ENCODE measurements at places on chromosomes 7 and 10.

DNA sequence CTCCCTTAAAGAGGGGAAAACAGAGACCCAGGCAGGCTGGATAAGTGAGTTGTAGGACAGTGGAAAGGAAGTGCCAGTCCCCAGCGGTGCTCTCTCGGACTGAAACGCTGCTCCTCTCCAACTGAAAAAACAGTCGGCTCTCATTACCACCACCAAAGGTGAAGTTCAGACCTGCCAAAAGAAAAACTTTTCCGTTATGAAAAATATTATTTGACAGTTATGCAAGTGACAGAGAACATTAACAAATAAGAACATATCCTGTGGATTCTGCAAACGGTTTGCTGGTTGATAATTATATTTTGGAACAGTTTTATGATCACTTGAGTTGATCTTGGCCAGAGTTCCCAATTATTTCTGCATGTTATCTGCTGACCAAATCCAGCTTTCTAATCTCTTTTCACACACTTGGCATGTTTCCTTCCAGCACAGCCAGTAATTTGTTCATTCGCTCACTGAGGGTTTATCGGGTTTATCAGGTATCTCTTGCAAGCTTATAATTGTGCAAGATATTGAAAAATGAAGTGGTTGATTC lies 82.6 kb downstream of the PTPRE start:
- no peak for DNase-seq

DNA sequence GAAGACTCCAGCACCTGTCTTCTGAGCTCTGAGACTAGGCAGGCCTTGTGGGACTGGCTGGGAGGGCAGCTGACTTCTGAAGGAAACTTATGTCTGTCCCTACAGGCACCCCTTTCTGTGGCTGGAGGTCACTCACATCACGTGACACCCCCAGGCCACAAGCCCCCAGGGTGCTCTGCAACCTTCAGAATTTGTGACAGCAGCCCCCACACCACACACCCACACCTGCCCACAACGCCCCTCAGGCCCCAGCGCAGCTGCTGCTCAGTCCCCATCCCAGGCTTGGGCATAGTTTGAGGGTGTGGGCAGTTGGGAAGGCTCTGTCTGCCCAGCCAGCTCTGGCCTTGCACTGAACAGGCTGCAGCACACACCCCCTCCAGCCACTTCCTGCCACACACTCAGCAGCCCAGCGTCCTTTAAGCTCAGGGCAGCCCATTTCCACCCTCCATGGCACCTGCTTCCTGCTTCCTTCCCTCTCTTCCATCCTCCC lies 80.0 kb upstream of the UNC5B start:
- DNase-seq: no peak

GRCh38 chr10:110698782-110699201 lies 54.7 kb downstream of the RBM20 start:
- DNase-seq: no peak

GRCh38 chr7:44881610-44882009 lies 3.7 kb downstream of the PURB start:
- DNase-seq: no peak

GRCh38 chr10:74586088-74586585 lies 240.3 kb upstream of the KAT6B start:
- no peak for DNase-seq

DNA sequence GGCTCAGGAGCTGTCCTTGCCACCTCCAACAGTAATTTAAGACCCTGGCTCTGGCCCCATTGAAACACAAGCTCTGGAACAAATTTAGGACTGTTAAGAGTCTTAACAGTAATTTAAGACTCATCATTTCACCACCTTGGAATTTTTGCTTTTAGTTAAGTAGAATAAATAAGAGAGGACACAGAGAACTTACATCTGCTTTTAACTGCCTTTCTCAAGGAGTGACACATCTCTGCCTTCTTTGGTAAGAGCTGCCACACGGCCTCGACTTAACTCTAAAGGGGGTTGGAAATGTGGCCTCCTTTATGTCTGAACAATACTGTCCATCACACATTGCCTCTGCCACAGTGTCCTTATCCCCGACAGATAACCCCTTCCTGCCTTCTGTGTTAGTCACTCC lies 77.9 kb downstream of the HERPUD2 start:
- DNase-seq: no peak

GRCh38 chr10:81179805-81180452 lies 642.2 kb downstream of the SH2D4B start:
- DNase-seq: no peak

GRCh38 chr10:14774797-14775196 lies at the start of gene FAM107B:
TSS of gene FAM107B (minus strand) at chr10:14774897. CDS start at chr10:14774663, 234 bp downstream.
- DNase-seq: no peak

GRCh38 chr7:52695973-52696595 lies 339.3 kb upstream of the POM121L12 start:
- DNase-seq: no peak

GRCh38 chr10:11506247-11506789 lies 105.1 kb downstream of the USP6NL start:
- DNase-seq: no peak

DNA sequence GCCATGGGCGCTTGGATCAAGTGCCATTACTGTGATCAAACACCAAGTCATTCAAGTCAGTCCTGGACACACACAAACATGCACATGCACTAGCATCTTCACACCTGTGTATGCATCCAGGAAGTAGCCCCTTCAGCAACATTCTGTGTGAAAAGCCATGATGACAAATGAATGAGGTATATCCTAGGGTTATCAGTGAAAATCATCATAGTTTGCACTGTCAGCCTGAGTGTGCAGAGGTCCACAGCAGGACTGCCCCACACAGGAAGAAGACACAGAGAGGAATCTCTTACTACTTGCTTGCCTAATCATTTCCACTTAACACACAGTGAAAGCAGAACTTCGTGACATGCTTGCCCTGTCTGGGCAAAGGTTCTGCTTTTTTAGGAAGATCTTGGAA lies 184.0 kb upstream of the ADO start:
- no peak for DNase-seq

GRCh38 chr7:38880035-38880434 lies 29.0 kb downstream of the VPS41 start:
- DNase-seq: no peak

DNA sequence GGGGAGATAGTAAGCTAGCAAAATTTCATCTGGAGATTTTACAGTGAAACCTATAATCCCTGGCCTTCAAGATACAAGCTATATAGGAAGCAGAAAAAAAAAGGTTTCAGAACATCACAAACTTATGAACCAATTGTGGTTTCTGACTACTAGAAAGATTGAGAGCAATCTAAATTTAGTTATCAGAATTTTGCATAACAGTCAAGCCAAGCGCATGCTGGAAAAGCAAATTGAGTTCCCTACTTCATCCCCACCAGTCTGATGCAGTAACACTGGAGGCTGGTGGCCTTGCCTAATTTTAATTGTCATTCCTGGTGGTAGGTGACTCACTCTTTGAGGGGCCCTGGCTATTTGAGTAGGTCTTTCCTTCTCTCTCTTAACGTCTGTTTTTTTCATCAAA lies 46.3 kb upstream of the ELMO1 start:
- no peak for DNase-seq

DNA sequence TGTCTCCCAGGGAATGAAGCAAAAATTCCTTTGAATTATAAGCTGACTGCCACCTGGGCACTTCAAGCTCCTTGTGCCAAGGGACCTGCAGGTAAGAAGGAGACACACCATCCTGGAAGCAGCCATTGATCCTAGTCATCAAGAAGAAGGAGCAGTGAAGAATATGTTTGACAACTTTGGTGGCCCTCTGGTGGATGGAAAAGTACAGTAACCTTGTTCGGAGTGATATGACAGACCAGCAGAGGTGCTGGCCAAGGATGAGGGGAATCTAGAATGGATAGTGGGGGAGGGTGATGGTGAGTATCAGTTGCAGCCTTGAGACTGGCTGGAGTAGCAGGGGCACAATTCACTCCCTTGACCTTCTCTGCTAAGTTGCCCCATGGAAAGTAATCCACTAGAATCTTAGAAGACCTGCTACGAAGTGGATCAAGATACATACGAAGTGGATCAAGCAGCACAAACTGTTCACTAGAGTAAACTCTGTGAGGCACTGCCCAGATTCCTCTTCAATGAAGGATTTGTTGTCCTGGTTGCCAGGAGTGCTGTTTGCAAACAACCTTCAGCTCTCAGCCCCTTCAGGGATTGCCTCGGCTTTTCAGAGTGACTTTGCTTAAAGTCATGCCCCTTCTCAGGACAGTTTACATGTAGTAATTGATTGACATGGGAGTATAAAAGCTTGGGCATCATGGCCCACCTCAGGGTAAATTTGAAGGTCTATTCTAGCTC lies 44.8 kb upstream of the ORC5 start:
- DNase-seq: no peak

- DNase-seq: no peak
These were observed 44.1 kb upstream of the ADO start for GRCh38 chr10:62760401-62760800.

DNA sequence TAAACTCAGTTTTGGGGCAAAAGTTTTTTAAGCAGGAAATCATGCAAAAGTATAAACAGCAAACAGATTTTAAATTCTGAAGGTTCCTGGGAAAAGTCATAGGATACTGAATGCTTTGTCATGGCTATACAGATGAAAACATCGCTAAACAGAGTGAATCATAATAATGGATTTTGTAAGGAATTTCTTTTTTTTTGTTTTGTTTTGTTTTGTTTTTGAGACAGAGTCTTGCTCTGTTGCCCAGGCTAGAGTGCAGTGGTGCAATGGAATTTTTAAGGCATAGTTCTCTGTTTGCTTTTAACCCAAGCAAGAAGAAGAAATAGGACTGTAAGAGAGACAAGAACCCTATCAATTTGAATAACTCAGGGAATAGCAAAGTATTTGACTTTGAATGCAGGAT lies 285.3 kb downstream of the NRG3 start:
- DNase-seq: no peak

DNA sequence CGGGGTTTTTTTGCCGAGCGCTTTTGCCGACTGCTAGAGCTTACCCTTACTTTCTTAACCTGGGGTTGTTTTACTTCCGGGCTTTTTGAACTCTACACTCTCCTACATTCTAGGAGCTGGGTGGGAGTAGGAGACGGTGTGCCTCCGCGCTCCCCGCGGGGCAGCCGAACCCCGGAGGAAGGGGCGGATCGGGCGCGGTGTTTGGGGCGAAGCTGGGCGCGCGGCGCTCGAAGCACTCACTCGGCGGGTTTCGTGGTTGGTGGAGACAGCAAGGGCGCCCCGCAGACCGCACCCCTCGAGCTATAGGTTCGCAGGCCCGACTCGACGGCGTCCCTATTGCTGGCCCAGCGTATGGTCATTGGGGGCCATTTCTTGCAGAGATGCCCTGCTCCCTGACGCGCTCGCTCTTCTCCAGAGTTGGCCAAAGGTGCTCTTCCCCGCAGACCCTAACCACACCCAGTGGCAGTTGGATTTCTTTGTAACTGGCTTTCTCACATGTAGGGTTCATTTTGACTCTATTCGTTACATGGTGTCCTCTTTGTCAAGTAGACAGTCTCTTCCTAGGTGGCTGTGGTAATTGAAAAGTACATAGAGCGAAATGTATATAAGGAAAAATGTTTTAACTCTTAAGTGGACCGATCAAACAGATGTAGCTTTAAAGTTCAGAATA lies 364 bp downstream of the ZNF518A start:
- DNase-seq: no peak

DNA sequence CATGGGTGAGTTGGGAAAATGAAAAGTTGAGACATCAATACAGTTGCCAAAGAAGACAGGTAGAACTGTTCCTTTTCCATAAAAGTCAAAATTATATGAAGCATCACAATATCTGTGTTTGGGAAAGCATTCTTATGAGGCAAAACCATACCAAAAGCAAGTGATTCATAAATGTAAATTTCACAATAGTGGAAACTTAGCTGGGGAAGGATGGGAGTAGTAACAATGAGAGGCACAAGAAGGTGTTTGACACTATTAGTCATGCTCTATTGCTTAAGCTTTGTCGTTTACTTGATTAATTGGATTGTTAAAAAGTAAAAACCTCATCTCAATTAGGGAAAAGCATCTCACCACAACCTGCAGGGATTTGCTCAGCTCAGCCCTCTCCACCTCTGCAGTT lies 240.2 kb downstream of the C7orf25 start:
- DNase-seq: no peak

GRCh38 chr7:124032369-124033094 lies at the start of gene TMEM229A:
TSS of gene TMEM229A (minus strand) at chr7:124033067. CDS start at chr7:124033003, 64 bp downstream.
- DNase-seq: no peak

DNA sequence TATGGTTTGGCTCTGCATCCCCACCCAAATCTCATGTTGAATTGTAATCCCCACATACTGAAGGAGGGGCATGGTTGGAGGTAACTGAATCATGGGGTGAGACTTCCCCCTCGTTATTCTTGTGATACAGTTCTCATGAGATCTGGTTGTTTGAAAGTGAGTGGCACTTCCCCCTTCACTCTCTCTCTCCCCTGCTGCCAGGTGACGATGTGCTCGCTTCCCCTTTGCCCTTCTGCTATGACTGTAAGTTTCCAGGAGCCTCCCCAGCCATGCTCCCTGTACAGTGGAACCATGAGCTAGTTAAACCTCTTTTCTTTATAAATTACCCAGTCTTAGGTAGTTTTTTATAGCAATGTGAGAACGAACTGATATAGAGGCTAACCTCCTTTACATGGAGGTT lies 16.6 kb downstream of the PLPP4 start:
- DNase-seq: no peak

GRCh38 chr7:42242381-42242780 lies 5.4 kb upstream of the GLI3 start:
- no peak for DNase-seq

- no peak for DNase-seq
These were observed 534.1 kb downstream of the AUTS2 start for GRCh38 chr7:70132226-70132851.

- no peak for DNase-seq
These were observed 101.4 kb downstream of the GPAM start for GRCh38 chr10:112082120-112082519.

- DNase-seq: no peak
These were observed 102.7 kb upstream of the PCDH15 start for GRCh38 chr10:54903745-54904144.

GRCh38 chr7:18590744-18591340 lies 95.3 kb downstream of the HDAC9 start:
- DNase-seq: no peak

DNA sequence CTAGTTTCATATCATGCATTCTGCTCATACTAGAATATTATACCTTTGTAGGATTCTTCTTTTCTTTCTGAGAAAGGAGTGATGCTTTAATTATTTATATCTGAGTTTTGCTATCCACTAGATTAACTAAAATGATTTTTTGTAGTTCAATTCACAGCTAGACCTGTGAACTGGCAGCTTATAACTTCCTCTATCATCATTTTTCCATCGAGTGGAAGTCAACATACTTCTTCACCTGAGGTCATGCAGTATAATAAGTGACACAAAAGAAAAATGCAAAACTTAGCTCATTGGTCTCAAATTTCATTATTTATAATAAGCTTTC lies 8.0 kb downstream of the LRRN3 start:
- no peak for DNase-seq

- DNase-seq: no peak
These were observed 251.7 kb downstream of the ZMYND11 start for GRCh38 chr10:386771-387592.
